ENCODE measurements at places on chromosomes 1 and 21. TPM values are rescaled to one million over a fixed set of nuclear protein-coding genes. Genes with fewer than 3 reads are reported as not detected.

DNA sequence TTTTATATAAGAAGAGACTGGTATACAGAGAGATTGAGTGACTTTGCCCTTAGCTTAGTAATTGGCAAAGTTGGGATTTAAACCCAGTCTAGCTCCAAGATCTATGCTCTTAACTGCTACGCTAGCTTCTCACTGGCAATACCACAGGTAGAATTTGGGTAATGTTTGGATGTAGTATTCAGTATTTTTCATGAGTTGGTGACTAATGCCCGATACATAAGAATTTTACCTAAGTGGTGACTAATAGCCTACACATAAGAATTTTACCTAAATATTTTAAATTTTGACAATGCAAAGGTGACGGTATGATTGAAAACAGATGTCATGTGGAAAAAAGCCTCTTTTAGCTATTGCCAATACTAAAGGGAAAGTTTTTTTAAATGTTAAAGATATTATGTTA, 24.3 kb downstream of the GPSM2 start:
- no peak overlapping the region for H3K27ac ChIP-seq
- H3K4me3 ChIP-seq: no peak overlapping the region
- H3K36me3 ChIP-seq: peaks cover 4% of the 10 kb centered on the region
- DNase-seq: no peak

DNA sequence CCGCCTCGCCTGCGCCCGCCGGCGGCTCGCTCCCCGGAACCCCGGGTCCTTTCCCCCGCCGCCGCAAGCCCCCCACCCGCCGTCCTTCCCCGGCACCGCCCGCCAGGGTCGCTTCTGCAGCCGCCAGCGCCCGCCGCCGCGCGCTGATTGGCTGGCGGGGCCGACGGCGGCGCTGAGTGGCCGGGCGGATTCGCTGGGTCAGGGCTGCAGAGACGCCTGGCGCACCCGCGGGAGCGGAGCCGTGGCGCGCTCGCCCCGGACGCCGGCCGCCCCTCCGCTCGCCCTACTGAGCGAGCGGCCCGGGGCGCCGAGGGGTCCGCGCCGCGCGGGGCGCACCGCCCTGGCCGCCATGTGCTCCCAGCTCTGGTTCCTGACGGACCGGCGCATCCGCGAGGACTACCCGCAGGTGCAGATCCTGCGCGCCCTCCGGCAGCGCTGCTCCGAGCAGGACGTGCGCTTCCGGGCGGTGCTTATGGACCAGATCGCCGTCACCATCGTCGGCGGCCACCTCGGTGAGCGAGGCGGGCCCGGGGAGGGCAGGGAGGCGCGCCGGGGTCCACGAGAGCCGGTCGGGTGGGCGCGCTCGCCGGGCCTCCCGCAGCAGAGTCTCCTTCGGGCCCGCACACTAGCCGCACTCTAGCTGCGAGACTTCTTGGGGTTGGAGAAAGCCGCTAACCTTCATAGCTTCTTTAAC, at the start of gene RIMKLA:
Gene RIMKLA, plus strand, starts transcription at position 207 of the 694 bp plus-strand sequence. Its CDS starts 143 bp downstream, at position 350.
- H3K4me3 ChIP-seq: peak within 1 kb of the TSS; percentile 89
- H3K27me3 ChIP-seq: peaks cover 58% of the 10 kb centered on the region

The C1orf87 gene
- total RNA-seq: not detected

DNA sequence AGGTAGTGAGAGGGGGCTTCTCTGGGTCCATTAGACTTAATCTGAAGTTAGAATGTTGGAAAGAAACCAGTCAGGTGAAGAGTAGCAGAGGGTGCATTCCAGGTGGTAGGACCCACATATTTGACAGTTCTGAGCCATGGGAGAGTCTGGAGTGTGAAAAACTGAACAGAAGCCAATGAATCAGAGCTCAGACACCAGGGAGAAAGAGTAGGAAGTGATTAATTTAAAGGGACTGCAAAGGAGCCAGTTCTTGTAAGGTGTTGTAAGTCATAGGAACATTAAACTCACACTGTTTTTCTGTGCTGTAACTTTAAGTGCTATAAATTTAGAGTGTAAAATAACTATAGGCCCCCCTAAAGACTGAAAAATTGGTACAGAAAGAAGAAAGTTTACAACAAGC, 5.9 kb upstream of the DHX9 start:
- no peak overlapping the region for H3K4me3 ChIP-seq
- no peak overlapping the region for H3K27ac ChIP-seq
- no peak for DNase-seq
- no peaks in the 10 kb centered on the region for H3K4me1 ChIP-seq

DNA sequence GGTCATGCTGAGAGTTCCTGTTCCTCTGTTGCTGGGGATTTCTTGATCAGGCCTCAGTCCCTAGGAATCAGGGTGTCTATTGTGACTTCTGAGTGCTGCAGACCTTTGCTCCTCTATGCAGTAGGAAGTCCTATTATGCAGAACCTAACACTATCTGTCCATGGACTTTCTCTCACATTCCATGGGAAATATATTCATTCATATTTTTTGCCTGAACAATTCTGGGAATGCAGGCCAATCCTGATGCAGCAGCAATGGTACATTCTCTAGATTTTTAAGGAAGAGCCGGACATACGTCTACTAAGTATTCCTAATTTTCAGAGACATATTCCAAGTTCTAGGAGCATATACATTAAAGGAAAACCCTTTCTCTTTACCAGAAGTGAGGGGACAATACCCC, 61.1 kb upstream of the C1orf87 start:
- peaks cover 13% of the 10 kb centered on the region for H3K27me3 ChIP-seq
- no peak overlapping the region for H3K27ac ChIP-seq
- peaks cover 9% of the 10 kb centered on the region for H3K4me1 ChIP-seq
- H3K4me3 ChIP-seq: no peak overlapping the region
- no peak for DNase-seq

GRCh38 chr1:55833529-55834091, 618.4 kb upstream of the USP24 start:
- peaks cover 13% of the 10 kb centered on the region for H3K4me1 ChIP-seq
- no peak overlapping the region for H3K4me3 ChIP-seq
- H3K27me3 ChIP-seq: no peaks in the 10 kb centered on the region
- H3K36me3 ChIP-seq: peaks cover 4% of the 10 kb centered on the region
- H3K27ac ChIP-seq: no peak overlapping the region

The SIM2 gene
- total RNA-seq: 14.8 TPM

DNA sequence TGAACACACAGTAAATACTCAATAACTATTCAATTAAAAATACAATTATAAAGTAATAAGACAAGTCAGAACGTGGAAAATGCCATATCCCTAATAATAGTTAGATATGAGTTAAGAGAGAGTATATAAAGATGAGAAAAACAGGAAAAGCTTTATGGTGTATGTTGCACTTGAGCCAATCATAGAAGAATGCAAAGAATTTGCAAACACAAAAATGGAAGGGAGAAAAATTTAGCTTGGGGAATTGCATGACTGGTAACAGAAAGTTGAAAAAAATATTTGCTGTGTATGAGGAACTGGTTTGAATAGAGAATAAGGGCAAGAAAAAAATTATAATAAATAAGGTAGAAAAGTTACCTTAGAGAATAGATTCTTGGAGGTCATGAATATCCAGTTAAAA, 739.6 kb upstream of the CXADR start:
- peaks cover 10% of the 10 kb centered on the region for H3K4me1 ChIP-seq
- no peak overlapping the region for H3K4me3 ChIP-seq
- no peaks in the 10 kb centered on the region for H3K27me3 ChIP-seq
- H3K27ac ChIP-seq: no peak overlapping the region
- DNase-seq: no peak
- no peaks in the 10 kb centered on the region for H3K36me3 ChIP-seq

- no peaks in the 10 kb centered on the region for H3K4me1 ChIP-seq
- H3K4me3 ChIP-seq: no peak overlapping the region
- H3K27me3 ChIP-seq: no peaks in the 10 kb centered on the region
- no peak overlapping the region for H3K27ac ChIP-seq
- H3K36me3 ChIP-seq: no peaks in the 10 kb centered on the region
Observed at GRCh38 chr1:96256130-96256790, 465.3 kb upstream of the PTBP2 start.

The FAM110D gene
- 0.38 TPM for total RNA-seq

- H3K36me3 ChIP-seq: no peaks in the 10 kb centered on the region
- no peaks in the 10 kb centered on the region for H3K27me3 ChIP-seq
- H3K4me3 ChIP-seq: no peak overlapping the region
- no peak overlapping the region for H3K27ac ChIP-seq
- H3K4me1 ChIP-seq: no peaks in the 10 kb centered on the region
- DNase-seq: no peak
Observed at GRCh38 chr1:182408435-182409075, 8.1 kb upstream of the TEDDM1 start.

The PPFIA4 gene
- 4.9 TPM for total RNA-seq

The LCE1B gene
- not detected for total RNA-seq

DNA sequence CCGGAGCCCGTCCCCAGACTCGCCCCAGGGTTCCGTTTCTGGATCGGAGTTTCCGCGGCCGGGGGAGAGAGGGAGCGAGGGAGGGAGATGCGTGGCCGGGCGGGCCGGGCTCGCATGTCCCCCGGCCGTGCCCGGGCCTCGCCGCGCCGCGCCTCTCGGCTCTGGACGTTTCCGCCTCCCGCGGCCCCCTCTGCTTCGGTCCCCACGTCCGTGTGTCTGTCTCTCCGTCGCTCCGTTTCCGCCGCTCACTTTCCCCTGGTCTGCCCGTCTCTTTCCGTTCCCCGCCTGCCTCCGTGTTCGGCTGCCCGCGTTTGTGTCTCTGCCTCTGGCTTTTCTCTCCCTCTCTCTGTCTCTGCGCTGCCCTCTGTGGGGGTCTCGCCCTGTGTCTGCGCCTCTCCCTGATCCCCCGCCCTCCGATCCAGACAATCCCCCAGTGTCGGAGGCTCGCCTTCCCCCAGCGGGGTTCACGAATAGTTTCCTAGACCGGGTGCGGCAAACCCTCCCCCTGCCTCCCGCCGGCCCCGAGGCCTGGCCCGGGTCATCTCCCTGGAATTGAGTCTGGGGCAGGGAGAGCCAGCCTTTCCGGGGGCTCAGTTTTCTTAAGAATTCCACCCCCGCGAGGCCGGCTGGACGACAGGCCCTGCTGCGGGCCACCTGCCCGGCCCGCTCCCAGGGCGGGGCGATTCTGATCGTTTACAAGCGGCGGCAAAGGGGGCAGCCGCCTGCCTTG, 735 bp downstream of the NBL1 start:
- H3K27me3 ChIP-seq: peaks cover 46% of the 10 kb centered on the region
- H3K4me3 ChIP-seq: peak overlapping the region; percentile 96
- peaks cover 31% of the 10 kb centered on the region for H3K4me1 ChIP-seq
- peak overlapping the region; percentile 79 for H3K27ac ChIP-seq

DNA sequence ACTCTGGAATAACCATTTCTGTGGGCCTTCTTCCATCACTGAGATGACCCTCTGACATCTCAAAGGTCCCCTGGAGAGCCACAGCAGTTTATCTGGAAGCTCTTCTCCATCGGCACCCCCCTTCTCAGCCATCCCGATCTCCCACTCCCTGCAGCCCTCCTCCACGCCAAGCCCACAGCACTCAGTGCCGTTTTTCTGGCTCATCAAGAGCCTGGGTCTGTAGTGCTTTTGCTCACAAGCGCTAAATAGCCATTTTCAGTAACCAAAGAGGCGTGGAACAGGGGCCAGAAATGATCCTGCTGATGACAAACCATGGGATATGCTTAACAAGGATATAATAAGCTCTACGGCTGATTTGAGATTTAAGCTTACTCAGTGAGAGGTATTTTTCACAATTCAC, 17.6 kb downstream of the SEC16B start:
- H3K4me1 ChIP-seq: peaks cover 8% of the 10 kb centered on the region
- DNase-seq: no peak
- H3K36me3 ChIP-seq: no peaks in the 10 kb centered on the region

DNA sequence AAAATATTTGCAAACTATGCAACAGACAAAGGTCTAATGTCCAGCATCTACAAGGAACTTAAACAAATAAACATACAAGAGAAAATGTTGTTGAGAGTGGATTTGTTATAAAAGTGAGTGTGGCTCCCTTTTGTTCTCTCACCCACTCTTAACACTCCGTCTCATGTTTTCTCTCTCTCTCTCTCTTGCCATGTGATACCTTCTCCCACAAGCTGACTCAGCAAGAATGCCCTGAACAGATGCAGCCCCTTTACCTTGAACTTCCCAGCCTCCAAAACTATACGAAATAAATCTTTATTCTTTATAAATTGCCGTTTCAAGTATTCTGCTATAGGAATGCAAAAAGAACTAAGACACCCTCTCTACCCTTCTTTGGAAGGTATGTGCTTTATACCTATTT, 234.1 kb downstream of the ADGRL2 start:
- no peak for DNase-seq
- H3K27me3 ChIP-seq: no peaks in the 10 kb centered on the region
- no peaks in the 10 kb centered on the region for H3K36me3 ChIP-seq
- H3K27ac ChIP-seq: no peak overlapping the region
- H3K4me3 ChIP-seq: no peak overlapping the region

- H3K27ac ChIP-seq: peak overlapping the region; percentile 42
- peak overlapping the region; percentile 93 for H3K4me3 ChIP-seq
- H3K4me1 ChIP-seq: peaks cover 17% of the 10 kb centered on the region
- no peaks in the 10 kb centered on the region for H3K27me3 ChIP-seq
- no peak for DNase-seq
Observed at GRCh38 chr21:46455575-46456385, 2.9 kb upstream of the DIP2A start.

The ADGRL4 gene
- total RNA-seq: 0.56 TPM
